CD4-positive, alpha-beta memory T cell (primary cell): ENCODE measurements at places on chromosomes 11 and 22. TPM values are rescaled to one million over a fixed set of nuclear protein-coding genes. Genes with fewer than 3 reads are reported as not detected.

- DNase-seq = no peak
Measured at GRCh38 chr11:70250876-70251658, 19.4 kb upstream of the PPFIA1 start.

GRCh38 chr11:97895572-97895971, 1125.2 kb upstream of the CNTN5 start:
- no peak for DNase-seq

DNA sequence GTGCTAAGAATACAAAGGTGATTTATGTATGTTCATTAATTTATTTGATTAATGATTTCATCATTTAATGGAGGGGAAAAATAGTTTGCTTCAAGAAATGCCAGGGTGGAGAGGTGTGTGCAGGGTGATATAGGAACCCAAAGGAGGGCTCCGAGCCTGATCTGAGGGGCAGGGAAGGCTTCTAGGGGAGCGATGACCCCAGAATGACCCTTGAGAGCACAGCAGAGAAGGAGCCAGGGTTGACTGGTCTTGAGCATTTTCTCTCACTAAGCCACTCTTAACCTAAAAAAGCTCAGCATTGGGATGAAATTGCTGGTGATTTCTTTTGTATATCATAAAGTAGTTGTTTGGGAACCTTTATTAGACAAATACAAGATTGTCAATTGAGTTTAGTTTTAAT, 35.1 kb downstream of the HIPK3 start:
- no peak for DNase-seq

DNA sequence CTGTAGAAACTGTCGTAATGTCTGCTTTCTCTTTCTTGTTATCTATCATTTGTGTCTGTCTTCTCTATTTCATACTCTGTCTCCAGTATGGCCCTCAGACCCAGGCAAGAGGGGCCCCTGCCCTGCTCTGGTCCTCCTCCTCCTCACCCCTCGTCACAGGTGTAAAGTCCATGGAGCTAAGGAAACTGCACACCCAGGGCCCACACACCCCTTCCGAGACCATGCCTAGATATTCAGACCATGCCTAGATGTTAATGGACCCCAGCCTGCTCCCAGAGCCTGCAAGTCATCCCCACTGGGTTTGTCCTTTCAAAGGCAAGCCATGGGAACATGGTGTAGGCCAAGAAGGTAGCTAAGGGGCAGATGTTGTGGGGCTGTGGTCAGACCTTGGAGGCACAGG, 24.1 kb upstream of the ANO1 start:
- DNase-seq = no peak

DNA sequence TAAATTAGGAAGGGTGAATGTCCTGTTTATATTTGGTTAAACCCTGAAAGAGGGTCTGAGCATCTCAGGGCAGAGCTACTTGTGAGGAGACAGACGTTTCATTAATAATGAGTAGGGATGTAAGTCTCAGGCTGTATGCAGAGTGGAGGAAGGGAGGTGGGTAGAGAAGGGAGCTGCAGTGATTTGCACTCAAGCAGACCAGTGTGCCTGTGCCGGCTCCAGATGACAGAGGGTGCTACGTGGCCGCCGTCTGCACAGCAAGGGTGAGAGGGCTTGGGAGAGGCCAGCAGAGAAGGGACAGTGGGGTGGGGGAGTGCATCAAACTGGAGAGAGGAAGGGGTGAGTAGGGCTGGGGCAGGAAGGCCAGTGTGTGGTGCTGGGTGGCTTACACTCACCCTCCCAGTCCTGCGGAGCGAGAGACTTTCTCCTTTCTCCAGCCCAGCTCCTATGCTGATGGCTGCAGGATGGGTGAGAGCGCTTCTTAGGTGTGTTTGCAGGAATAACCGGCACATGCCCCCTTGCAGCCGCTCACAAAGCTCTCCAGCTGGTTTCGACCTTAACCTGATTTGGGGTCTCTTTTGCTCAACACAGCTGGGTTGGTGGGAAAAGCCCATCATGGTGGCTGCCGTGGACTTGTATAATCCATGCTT, 130.6 kb downstream of the ST3GAL4 start:
- no peak for DNase-seq

DNA sequence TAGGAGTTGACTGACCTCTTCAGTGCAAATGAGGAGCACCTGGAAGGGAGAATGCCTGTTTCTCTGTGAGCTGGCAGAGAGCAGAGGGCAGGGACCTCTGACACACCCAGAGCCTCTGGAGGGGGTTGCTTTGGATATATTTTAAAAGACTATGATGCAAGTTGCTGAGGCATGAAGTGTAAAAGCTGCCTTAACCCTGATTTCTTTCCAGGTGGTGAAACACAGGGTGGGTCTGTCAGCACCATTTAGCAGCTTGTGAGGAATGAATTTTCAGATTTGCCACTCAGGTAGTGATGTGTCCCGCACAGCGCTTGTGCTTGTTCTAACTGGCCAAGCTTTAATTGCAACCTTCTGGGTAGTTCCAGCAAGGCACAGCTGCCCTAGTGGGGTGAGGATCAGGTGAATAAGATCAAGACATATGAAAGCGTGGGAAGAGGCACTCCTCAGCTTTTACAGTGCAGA, 90.2 kb downstream of the SWAP70 start:
- no peak for DNase-seq

DNA sequence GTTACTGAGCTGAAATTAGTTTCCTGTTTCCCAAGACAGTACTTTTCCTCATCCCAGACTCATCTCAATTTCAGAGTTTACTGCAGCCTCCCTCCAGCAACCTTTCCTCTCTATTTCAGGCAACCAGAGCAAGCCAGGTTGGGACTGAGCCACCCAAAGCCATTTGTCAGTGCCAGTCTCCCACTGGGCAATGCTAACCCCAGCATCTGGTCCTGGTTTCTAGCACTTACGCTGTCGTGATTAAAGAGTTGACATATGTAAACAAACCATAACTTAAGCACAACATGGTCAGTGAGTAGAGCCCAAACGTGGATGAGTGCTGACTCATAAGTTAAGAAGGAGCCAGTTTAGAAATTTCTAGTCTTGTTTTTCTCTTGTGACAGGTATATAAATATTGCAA, 119.6 kb upstream of the BLID start:
- DNase-seq = no peak

- DNase-seq = no peak
Measured at GRCh38 chr11:61153593-61154095, 7.6 kb downstream of the VPS37C start.

GRCh38 chr11:30873924-30874610, 287.9 kb upstream of the MPPED2 start:
- DNase-seq = no peak

GRCh38 chr22:26326803-26327202, 102.3 kb upstream of the ASPHD2 start:
- no peak for DNase-seq

DNA sequence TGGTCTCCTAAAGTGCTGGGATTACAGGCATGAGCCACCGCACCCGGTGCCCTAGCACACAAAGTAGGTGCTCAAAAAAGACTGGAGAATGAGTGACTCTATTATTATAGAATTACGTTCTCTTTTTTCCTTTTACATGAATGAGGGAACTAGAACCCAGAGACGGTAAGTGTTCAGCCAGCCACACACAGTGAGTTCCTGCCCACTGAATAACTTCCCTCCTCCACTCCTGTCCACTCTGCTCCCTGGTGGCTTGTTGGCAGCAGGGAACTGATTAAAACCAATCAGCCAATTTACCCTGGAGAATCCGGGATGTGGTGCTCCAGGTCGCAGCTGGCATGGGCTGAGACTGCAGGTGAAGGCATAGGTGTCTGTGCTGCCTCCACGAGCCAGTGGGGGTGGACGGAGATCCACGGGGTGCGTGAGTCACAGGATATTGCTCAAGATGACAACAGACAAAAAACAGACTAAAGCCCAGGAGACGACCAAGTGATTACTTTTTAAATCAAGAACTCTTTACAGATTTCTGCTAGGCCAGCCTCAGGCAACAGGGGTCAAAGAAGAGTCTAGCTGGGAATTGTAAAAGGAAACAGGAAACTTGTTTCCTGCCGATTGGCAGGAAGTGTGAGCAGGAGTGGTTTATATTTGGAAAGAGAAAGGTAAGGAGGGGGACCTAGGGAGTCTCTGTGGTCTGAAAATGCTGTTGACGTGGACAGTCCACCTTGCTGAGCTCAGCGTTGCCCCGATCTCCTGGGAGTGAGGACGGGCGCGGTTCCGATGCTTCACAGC, 95.2 kb upstream of the TP53I11 start:
- no peak for DNase-seq

GRCh38 chr22:38924347-38924952, 33.0 kb upstream of the APOBEC3A start:
- no peak for DNase-seq

GRCh38 chr11:1382831-1383607, 6.7 kb upstream of the BRSK2 start:
- DNase-seq = peak; percentile 86

DNA sequence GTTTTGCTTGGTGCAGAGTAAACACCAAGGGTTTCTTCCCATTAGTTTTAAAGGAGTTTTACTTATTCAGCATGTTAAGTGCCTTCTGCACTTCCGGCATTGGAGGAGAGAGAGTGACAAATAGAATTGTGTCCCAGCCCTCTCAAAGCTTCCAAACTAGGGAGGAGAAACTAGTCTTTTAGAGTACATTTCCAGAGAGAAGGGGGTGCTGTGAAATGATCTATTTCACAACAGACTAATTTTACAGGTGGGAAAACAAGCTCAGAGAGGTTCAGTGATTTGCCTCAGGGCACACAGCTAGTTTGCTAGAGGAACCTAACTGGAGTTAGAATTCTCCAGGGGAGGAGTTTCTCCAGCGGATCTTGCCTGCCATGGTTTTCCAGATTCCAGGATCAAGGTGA, 12.6 kb downstream of the MPST start:
- no peak for DNase-seq

- peak; percentile 61 for DNase-seq
Measured at GRCh38 chr11:124740277-124740882, 638 bp downstream of the NRGN start.

- DNase-seq = no peak
Measured at GRCh38 chr22:19522190-19522880, 1.9 kb downstream of the CLDN5 start.

DNA sequence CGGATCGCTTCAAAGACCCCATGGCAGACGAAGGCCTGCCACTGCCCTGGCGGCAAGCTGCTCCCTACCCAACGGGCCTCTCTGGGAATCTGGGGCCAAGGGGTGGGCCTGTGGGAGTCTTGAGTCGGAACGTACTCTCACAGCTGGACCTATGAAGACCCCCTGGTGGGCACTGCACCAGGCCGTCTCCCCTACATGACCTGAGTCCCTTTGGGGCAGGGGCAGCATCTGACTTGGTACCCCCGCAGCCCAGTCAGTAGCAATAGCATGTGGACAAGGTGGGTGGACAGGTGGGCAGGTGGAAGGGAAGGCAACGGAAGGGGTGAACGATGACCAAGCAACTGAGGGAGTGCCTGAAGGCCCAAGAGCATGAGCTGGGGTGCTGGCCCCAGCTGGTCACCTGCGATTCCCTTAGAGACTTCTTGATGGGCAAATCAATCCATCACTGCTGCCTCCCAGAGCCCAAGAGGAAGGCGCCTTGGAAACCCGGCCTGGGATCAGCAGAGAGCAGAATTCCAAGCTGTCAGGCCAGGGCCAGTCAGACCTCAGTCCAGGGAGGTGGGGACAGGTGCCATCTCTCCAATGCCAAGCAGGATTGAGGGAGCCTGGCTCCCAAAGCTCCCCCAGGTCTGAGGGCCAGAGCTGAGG, 35.3 kb downstream of the ARAP1 start:
- no peak for DNase-seq

GRCh38 chr11:1749395-1750351, 722 bp downstream of the IFITM10 start:
- no peak for DNase-seq

- DNase-seq = peak; percentile 50
Measured at GRCh38 chr11:68271023-68271780, 571 bp downstream of the C11orf24 start.

DNA sequence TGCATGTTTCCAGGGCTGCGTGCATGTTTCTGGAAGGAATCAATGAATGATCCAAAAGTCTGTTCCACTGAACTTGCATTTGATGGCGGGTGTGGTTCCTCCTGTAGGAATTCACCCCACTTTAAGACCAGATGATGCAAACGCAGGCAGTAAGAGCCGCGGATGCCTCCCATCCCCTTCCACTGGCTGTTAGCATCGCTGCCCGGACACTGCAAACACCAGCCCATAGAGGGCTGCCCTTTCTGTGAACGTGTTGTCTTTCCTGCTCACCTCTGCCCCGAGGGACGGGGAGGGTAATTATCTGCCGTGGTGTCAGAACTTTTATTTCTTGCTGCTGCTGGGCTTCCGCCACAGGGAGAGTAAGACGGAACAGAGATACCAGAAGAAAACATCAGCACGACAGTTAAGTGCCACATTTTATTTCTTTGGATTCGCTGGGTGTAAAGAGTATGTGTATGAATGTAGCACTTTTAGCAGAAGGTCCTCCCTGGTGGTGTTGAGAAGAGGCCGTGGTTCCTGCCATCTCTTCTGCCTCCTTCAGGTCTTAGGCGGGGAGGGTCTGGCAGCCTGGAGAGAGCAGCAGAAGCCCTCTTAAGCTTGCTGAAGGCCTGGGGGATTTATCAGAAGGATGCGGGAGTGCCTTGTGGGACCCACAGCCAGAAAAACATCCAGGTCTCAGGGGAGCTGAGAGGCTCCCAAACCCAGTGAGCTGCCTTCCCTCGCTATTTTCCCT, 53.2 kb upstream of the NECTIN1 start:
- no peak for DNase-seq

- no peak for DNase-seq
Measured at GRCh38 chr11:32172041-32172847, 81.4 kb downstream of the RCN1 start.

DNA sequence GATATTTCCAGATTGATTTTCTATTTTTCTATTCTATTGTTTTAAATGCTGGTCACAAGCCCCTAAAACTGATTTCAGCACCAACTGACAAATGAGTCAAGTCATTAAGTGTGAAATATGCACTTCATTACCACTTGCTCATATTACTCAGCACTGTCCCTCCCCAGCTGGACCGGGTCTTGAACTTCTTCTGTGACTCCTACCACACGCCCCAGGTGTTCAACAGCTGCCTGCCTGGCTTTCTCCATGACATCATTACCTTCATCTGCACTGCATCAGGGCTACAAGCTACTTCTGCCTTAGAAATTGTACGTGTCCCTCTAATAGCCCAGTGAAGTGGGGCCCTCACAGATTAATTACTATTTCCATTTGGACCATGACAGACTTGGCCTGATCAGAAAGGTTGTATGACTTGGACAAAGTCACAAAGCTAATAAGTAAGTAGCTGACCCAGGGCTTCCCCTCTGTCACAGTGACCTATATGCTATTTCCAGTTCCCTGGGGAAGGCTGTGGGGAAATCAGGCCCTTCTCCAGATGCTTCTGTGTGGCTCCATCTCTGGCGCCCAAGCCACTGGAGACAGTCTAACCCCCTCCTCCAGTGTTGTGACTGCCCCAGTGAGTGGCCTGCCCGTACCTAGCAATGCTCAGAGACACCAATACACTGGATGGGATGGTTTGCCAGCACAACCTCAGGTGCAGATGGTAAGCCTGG, 18.1 kb downstream of the TBC1D10A start:
- no peak for DNase-seq

GRCh38 chr22:30335236-30335635, 8.5 kb upstream of the TBC1D10A start:
- DNase-seq = no peak

The NTM gene
- total RNA-seq = not detected

The SERPIND1 gene
- not detected for total RNA-seq

The THY1 gene
- total RNA-seq = not detected

The OR52I2 gene
- not detected for total RNA-seq

The PHLDB1 gene
- total RNA-seq = 3.0 TPM

The TSPAN18 gene
- 17.1 TPM for total RNA-seq

The MAPK1 gene
- total RNA-seq = 117 TPM

The MS4A14 gene
- not detected for total RNA-seq
